AG09309 (cell line): ENCODE measurements at places on chromosomes 3 and 15.

DNA sequence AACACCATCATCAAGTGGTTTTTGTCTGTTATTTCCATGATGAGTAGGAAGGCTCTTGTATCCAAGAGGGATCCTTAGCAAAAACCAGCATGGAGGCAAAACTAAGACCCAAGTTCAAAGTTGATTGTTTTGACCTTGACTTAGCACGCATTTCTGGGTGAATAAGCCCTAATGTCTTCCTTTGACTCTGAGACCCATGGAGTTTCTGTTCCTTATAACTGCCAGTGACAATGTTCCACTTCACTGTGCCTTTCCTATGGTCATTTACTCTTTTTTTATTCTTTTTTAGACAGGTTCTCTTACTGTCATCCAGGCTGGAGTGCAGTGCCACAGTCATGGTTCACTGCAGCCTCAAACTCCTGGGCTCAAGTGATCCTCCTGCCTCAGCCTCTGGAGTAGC, 118.2 kb upstream of the MRPL3 start:
- DNase-seq = no peak

GRCh38 chr3:154364849-154365248, 40.6 kb upstream of the DHX36 start:
- DNase-seq = no peak

GRCh38 chr3:95424279-95424678, 1361.4 kb downstream of the NSUN3 start:
- no peak for DNase-seq

DNA sequence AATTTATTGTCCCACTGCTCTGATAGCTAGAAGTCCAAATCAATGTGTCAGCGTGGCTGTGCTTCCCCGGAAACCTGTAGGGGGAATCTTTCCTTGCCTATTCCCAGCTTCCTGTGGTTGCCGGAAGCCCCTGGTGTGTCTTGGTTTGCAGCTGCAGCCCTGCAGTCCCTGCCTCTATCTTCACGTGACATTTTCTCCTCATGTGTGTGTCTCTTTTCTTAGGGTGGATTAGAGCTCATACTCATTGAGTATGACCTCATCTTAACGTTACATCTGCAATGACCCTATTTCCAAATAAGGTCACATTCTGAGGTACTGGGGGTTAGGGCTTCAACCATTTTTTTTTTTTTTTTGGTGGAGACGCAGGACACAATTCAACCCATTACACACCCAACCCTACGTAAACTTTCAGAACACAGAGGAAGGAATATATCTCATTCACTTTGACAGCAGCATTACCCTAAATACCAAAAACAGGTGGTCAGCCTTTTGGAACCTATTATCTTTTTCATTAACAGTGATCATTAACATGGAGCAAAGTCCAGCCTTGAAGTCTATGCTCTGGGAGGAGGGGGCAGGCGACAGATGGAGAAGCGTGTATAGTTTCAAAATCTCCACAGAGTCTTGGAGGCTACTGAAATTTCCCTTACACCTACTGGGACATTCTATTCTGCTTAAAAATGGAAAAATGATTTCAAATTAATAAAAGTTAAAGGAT, 88.6 kb downstream of the RYK start:
- no peak for DNase-seq

- DNase-seq = no peak
These were observed 80.3 kb downstream of the OTOL1 start for GRCh38 chr3:161576714-161577510.

DNA sequence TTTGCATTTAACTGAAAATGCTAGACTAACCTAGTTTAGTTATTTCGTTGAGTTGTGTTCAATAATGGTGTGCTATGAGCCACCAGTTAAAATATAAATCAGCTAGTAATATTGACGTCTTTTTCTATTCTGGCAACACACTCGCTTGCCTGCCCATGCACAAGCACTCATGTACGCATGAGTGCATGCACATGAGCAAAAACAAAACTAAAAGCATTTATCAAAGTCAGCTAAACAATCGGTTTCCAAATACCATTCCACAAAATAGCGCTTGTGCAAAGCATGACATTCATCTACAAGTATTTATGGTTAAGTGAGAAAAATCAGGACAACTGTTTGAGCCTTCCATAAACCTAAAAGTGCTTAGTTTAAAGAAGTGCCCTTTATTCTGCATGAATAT, 13.1 kb upstream of the SAMMSON start:
- no peak for DNase-seq

- DNase-seq = no peak
These were observed 58.0 kb downstream of the GABRG3 start for GRCh38 chr15:27028858-27029477.

- no peak for DNase-seq
These were observed 292.7 kb upstream of the PROK2 start for GRCh38 chr3:72077473-72078259.

GRCh38 chr3:28840976-28841376, 439.9 kb upstream of the RBMS3 start:
- DNase-seq = no peak

- DNase-seq = no peak
These were observed 31.1 kb upstream of the FGD5 start for GRCh38 chr3:14787630-14788029.

GRCh38 chr15:64461721-64462162, 1.4 kb downstream of the ZNF609 start:
- DNase-seq = no peak

DNA sequence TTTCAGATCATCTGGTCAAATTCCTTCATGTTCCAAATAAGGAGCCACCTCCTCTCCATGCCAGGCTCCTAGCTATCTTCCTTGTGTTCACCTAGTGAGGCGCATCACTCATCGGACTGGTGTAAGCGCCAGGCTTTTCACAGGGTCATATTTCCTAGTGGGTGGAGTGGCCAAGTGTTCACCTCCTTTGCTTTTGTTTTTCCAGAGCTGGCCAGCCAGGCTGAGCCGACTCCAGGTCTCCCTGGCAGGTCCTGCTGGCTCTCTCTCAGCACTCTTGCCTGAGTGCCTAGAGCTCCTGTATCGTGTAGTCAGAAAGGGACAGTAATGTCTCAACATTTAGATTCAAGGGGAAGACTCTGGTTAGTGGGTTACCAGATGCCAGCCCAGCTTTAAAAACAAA, 31.0 kb downstream of the HEG1 start:
- no peak for DNase-seq

DNA sequence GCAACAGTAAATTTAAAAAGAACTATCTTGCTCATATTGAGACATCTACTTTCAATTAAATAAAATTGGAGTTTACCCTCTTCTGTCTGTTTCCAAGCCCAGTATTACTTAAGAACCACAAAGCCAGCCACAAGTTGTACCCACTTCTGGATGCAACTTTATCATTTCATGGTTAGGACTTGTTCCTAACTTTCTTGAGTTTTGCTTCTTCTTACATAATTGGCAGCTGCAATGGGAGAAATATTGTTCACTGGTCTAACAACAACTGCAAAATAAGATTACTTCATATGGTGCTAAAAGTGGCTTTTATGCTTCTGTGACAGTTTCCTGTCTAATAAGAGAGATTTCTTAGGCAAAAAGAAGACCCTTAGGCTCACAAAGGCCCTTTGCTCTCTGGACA, 240.6 kb downstream of the OTOL1 start:
- DNase-seq = no peak

GRCh38 chr3:83843716-83844115, 1115.1 kb upstream of the CADM2 start:
- DNase-seq = no peak

- DNase-seq = no peak
These were observed 63.6 kb upstream of the MEF2A start for GRCh38 chr15:99502182-99502581.

- no peak for DNase-seq
These were observed 39.0 kb downstream of the ARHGEF3 start for GRCh38 chr3:56762718-56763117.

DNA sequence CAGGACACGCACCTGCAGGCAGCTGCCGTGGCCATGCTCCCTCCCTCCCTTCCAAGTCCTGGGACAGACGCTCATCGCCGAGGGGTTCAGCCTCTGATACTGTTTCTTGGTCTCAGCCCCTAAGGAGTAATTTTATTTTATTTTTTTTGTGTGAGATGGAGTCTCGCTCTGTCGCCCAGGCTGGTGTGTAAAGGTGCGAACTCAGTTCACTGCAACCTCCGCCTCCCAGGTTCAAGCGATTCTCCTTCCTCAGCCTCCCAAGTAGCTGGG, 53.7 kb downstream of the ADAMTS7 start:
- no peak for DNase-seq

DNA sequence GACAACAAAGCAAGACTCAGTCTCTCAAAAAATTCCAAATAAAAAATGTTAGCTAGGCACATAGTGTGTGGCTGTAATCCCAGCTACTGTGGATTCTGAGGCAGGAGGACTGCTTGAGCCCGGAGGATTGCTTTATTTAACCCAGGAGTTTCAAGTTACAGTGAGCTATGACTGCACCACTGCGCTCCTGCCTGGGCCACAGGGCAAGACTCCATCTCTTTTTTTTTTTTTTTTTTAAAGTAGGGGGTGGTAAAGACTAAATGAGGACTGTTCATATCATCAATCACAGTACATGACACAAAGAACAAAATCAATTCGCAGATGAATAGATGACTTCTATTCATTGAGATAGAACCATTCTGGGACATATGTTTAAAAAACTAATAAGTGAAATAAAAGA, 48.1 kb downstream of the ACAP2 start:
- DNase-seq = no peak

DNA sequence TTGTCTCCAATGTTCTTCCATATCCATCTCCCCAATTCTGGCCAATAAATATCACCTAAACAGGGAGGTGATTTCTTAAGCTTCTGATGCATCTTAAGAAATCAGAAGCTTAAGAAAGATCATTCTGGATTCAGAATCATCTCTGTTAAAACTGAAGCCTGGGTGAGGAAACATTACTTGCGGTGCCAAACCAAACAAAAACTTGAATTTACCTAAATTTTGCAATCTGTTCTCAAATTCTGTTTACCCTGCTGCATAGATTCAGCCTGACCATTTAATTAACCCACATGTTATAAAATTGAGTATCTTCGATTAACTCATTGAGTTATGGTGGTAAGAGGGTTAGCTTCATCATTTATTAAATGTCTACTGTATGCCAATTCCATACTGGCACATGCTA, 204.4 kb upstream of the ZNF385D start:
- no peak for DNase-seq

GRCh38 chr3:126152458-126152857, 27.9 kb downstream of the ALDH1L1 start:
- DNase-seq = no peak

DNA sequence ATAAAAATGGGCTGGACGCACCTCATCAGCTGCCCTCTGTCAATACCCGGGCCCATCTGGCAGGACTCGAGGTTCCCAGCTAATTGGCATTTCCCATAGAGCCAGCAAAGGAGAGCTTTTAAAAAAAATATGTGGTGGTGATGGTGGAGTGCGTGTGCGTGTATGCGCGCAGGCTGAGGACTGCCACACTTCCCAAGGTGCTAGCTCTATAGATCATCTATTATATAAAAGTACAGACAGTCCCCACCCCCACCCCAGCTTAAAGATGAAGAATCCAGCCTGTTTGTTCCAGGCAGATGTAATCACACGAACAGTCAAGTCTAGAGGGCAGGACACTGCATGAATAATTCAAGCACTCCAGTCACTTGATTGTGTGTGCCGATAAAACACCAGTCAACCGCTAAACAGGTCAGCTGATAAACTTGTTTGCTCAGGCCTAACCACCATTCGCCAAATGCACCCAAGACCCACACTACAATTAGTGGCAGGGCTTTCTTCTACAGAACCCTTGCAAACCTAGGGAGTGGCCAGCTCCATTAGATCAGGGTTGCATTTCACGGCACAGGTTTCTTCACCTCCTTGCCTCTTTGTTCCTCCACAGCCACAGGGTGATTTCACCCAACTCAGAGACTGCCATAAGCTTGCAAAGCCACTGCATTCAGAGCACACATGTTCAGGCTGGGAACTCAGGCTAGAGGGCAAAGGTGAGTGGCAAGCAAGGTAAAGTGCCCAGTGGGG, 5.8 kb downstream of the TLE3 start:
- DNase-seq = no peak

- DNase-seq = no peak
These were observed 4.2 kb downstream of the RARB start for GRCh38 chr3:25432176-25432720.

- no peak for DNase-seq
These were observed 192.6 kb upstream of the LYSMD4 start for GRCh38 chr15:99925661-99926461.

- DNase-seq = no peak
These were observed 1.0 kb downstream of the KAT2B start for GRCh38 chr3:20041197-20041780.

DNA sequence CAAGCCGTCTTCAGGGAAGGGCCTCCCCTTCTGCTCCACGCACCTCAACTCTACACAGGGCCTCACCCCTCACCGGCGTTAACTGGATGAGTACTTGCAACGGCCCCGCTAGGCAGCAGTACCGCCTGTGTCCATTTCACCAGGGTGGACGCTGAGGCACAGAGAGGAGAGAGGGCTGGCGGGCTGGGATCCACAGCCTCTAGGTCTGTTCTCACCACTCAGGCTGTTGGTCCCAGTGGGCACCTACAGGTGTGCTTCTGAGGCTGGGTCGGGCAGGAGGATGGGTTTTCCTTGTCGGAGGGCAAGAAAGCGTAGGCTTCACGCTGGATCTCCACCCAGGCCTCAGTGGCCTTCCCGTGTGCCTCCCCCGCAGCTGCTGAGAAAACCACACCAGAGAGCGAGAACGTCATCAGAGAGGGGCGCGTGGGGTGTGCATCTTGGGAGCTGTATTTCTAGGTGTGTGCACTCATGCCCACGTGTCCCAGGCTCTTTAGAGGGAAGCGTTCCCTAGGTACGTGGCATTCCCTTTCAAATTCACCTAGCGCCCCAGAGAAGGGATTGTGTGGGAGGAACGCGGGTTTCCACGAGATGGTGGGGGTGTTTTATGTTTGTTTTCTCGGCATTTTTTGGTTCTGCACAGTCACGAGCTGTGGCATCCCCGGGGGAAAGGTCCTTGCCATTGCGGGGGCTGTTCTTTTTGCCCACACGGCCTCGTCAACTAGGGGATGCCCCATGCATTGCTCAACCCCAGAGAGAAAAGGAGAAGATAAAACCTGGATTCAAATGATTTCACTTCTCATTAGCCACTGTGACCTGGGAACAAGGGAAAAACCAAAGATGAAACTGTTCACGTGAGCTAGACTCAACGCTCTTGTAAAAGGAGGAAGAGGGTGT, 67.7 kb downstream of the MGLL start:
- no peak for DNase-seq

DNA sequence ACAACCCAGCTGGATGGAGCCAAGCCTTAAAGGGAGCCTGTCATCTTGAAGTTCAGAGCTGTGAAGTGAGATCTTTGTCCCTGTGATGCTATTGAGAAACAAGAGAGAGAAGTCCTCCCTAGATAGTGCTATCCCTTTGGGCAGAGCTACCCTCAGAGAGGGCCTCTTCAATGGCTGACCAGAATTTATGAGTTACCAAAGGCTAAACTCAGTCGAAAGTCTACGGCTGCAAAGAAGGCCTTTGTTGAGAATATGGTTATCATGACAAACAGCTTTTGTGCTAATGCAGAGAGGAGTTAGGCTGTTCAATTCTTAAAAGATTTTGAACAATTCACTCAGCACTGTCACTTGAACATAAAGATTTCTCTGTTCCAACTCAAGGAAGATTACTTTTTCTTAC, 65.9 kb upstream of the C3orf80 start:
- DNase-seq = no peak
